Ammon's horn (tissue), 1 donor: ENCODE measurements at places on chromosomes 7 and 10.

DNA sequence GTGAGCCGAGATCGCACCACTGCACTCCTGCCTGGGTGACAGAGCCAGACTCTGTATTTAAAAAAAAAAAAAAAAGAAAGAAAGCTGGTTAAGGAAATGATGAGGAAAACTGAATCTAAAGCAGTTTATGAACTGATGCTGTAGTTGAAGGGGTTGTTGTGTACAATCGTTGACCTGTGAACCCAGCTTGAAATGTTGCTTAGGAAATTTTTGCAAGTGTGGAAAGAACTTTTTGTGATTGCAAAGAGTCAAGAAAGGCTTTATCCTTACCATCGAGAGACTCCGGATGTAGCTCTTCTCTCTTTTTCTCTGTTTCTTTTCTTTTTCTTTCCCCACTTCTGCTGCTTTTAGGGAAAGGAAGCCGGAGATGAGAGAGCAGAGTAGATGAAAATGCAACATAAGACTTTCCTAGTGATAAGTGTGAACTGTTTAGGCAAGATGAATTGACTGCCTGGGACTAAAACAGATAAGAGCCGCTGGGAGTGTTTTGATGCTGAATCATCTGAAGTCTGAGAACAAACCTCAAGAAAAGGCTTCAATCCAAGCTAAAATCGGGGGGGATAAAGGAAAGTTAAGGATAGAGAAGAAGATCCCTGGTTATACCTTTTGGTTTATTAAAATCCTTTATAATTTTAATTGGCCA, 69.0 kb downstream of the TAF3 start:
- DNase-seq = no peak

- no peak for DNase-seq
Observed at GRCh38 chr7:158759245-158759614, 54.6 kb upstream of the NCAPG2 start.

DNA sequence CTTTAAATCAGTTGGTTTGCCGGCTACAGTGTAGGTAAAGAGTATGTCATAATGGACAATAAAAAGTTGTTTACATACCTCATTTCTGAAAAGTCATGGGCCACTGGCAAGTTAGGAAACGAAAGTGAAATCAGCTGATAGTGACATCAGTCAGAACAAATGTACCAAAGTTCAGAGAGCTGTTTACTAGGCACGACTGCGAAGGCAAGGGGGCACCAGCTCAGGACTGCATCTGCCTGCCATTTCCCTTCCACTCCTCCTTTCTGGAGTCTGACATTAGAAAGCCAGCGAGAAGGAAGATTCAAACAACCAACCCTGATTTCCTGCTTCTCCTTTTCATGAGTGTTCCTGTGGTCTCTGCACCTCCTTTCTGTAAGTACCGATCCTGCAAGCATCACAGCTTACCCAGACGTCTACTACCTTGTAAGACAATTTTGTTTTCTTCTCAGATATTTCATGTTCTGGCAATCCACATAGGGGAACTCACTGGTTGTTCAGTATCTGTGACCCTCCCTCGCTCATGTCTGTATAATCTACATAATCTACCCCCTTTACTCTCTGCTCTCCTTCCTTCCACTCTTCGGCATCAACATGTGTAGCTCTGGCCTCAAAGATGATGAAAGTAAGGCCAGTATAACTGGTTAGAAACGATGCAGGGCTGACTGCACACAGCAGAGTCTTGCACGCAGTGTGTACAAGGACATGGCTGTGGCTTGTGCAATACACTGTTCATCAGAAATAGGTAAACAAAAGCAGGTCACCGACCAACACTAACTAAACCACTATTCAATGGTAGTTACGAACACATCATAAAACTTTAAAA, at the start of gene TMEM140:
Gene TMEM140, plus strand, starts transcription at position 174 of the 823 bp plus-strand sequence. CDS start 16,370 bp downstream, outside the sequence.
- peak; percentile 82 for DNase-seq

- DNase-seq = no peak
Observed at GRCh38 chr7:155237297-155237696, 60.4 kb upstream of the INSIG1 start.

DNA sequence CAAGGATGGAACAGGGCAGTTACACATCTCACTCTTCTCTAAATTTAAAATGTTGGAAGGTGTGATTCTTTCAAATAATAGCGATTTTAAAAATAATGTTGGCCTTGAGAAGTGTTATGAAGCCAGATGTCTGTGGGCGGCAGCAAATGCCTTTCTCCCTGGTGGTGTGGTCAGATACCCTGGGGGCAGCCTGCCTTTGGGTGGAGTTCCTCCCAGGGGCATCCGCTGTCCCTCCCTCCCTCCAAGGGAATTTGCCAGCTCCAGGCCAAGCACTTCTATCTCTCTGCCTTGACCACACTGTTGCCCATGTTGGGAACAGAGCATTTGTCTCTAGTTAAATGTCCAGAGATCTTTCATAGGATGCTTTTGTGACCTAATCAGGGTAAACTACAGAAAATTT, 121.4 kb downstream of the POU6F2 start:
- DNase-seq = no peak

DNA sequence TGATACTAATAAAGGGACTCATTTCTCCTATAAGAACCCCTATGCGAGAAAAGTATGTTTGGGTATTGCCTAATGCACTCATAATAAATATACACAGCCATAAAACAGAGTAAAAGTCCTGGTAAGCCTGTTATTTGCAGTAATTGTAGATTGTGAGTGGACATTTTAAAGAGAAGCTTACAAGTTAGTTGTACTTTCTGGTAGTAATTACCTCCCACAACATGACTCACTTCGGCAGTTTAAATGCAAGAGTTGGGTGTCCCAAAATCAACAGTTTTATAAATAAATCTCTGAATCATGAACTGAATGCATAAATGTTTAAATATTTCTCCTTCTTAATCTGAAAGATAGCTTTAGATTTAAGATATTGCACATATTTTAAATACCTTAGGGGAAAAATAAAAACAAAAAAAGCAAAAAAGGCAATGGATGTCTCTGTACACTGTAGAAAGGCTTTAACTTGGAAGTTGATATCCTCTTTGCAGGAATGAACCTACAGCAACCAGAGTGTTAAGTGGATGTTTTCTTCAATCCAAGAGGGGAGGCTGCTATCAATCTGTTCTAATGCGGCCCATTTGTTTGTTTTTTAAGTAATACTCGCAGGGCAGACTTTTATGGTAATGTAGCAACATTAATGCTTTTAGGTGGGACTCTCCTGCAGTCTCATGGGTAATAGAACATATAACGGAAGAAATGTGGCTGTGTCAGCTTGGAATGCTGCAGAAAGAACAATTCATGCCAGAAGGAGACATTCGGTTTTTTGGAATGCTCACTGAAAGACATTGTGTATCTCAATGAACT, 57.3 kb upstream of the ZEB1 start:
- DNase-seq = no peak

- DNase-seq = peak; percentile 63
Observed at GRCh38 chr7:107201795-107202450, 33.1 kb downstream of the HBP1 start.

DNA sequence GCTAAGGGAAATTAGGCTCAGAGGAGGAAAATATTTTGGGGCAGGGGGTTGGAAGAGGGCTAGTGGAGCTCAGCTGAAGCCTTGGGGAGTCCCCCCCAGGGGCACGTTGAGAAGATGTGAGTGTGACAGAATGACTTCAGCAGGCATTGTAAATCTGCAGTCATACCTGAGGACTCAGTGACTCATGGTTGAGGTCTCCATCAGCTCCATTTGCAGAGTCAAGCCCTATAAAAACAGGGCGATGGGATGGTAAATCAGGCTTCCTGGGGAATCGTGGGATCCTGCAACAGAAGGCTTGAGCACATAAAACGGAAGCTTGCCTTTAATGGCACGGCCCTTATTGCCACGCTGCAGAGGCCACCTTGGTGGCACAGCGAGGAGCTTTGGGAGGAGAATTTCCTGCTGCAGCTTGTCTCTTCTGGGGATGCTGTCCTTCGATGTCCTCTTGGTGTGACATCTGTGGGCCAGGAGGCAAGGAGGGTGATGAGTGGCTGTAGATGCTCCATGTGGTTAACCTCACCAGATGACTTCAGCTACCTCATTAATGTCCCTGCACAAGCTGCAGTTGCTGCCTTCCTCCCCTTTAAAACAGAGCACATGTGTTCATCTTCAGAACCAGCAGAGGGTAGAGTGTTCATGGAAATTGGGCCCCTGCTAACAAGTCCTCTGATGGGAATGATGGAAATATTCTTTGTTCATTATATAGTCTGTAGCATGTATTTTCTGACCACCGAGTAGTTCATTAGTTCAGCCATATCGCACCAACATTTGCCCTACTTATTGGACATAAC, 285.9 kb downstream of the LRMDA start:
- no peak for DNase-seq

DNA sequence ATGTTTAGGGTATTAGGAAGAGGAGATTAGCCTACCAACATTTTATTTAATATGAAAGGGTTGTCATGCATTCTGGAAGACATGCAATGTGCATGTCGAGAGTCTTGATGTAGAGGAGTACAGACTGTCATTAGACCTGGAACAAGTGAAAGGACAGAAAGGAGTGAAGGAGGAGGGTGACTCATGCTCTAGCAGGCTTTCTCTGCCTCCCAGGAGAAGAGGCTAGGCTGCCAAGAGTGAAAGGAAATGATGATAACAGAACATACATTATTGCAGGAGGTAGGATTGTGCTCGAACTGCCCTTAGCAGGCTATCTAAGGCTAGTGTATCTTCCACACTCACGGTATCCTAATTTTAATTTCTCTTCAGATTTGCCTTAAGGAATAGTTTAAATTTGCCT, 228.8 kb downstream of the EXOC4 start:
- peak; percentile 9 for DNase-seq

DNA sequence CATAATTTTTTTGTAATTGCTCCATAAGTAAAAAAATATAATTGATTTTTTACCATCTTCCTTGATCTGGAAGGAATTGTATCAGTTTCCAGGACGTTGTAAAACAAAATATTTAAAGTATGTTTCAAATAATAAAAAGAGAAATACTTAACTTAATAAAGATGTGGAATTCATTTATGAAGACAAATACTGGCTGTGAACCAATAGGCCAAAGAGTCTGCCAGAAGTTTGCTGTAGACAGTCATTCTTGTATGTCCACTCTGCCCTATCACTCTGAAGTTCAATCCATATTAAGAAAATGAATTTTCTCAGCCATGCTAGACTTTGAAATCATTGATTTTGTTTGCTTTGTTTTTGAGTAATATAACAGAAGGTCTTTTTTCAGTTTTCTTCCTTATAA, 256.4 kb downstream of the TRIL start:
- DNase-seq = no peak

DNA sequence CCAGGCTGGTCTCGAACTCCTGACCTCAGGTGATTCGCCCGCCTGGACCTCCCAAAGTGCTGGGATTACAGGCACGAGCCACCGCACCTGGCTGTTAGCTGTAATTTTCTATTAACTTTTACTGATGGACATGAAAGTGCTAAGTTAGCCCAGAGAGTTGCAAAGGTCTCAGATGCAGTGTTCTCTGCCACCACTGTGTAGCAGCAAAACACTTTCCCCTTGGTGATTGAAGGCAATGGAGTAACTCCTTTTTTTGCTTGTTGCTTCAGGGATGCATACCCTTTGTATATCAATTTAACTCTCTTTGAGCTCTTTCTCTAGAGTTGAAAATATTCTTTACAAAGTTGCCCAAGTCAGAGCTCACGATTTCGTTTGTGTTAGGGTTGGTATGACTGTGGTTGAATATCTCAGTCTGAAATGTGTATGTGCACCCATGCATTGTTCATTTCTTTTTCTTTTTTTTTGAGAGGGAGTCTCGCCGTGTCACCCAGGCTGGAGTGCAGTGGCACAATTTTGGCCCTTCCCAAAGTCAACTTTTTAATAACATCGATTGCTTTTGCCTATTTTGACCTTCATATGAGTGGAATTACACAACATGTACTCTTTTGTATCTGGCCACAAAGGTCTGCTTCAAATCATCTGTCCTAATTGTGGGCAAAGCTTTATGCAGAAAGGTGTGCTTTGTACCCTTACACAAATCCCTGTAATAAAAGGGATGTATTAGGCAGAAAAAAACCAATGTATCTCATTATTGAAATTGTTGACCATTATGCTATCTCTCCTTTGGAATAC, 52.6 kb downstream of the GTF2I start:
- peak; percentile 20 for DNase-seq

DNA sequence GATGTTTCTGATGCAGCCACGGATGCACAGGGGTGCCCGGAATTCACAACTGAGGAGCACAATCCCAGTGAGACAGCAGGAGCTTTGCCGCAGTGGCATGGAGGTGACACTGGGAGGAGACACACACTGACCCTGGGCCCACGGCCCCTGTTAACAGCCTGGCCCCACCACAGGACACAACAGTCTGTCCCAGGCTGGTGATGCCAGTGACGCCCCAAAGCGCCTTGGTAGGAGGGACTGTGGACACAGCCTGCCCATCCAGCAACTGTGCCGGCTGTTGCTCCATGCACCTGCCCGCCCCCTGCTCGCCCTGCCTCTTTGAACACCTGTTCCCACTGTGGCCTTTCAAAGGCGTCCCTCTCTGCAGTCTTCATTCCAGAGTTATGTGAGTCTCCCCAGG, 49.8 kb downstream of the KLF6 start:
- DNase-seq = peak; percentile 40

- no peak for DNase-seq
Observed at GRCh38 chr7:127786184-127786583, 134.2 kb downstream of the SND1 start.

DNA sequence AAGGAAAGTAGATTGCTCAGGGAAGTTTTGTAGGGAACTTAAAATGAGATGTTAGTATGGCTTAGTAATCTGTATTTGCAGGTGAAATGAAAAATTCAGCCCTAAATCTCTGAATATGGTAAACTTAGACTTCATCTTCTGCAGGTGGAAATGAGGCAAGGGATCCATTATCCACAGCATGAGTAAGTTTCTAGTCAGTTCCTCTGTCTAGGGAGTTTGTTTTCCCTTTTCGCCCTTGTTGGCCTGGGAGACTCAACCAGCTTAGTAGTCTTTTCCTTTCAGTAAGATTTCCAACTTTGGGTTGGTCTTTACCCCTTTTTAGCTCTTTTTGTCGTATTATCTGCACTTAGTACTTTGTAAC, 65.6 kb downstream of the ZEB1 start:
- DNase-seq = no peak

DNA sequence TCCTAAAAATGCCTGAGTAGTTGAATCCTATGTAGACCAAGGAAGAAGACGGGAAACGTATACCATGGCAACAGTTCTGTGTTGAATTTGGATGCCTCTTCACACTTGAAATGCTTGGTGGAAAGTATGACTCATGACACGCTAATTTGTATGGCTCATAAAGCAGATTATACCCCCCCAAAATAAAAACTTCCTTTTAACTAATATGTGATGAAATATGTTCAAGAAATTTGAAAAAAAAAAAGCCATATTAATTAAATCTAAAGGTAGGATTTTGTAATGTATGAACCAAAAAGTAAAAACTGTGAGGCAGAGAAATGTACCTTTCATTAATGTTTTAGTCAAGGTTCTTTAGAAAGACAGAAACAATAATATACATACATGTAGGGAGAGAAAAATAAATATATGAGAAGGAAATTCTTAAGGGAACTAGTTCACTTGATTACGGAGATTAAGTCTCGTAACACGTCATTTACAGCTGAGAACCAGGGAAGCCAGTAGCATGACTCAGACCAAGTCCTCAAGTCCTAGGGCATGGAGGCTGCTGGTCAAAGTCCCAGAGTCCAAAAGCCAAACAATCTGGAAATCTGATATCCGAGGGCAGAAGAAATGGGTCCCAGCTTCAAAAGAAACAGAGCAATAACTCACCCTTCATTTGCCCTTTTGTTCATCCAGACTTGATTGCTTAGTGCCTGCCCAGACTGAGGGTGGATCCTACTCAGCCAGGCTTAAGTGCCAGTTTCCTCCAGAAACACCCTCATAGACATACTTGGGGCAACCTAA, 485.1 kb downstream of the SEMA3D start:
- DNase-seq = no peak

- no peak for DNase-seq
Observed at GRCh38 chr7:141359740-141360415, 191.3 kb upstream of the AGK start.

GRCh38 chr7:30649717-30650420, 32.4 kb downstream of the CRHR2 start:
- no peak for DNase-seq
